ENCODE measurements at places on chromosomes 5 and 9.

DNA sequence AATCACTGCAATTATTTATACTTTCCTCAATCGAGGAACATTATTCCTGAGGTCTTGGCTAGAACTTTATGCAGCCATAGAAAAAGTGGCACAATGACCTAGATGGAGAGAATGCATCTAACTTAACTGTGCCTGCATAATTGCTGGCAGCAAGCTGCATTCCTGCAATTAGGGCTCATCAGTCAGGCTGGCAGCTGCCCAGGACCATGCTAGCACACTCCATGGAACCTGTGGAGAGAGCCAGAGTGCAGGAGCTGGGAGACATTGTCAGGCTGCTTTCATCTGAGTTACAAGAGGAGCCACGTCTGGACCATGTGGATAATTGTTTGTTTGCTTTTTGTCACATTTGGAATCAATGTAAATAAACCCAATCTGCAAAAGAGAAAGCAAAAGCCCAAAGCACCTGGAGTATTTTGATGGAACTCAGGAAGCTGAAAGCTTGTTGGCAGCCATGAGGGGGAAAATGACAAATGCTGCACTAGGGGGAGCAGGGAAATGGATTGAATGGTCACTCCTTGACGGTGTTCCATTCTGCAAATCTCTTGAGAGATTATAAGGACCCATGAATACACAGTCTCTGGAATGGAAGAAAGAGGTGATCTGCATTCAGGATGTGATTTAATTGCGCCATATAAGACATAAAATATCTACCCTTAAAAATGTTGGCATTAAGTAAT lies 839.9 kb downstream of the MAT2B start:
- DNase-seq, result no peak

DNA sequence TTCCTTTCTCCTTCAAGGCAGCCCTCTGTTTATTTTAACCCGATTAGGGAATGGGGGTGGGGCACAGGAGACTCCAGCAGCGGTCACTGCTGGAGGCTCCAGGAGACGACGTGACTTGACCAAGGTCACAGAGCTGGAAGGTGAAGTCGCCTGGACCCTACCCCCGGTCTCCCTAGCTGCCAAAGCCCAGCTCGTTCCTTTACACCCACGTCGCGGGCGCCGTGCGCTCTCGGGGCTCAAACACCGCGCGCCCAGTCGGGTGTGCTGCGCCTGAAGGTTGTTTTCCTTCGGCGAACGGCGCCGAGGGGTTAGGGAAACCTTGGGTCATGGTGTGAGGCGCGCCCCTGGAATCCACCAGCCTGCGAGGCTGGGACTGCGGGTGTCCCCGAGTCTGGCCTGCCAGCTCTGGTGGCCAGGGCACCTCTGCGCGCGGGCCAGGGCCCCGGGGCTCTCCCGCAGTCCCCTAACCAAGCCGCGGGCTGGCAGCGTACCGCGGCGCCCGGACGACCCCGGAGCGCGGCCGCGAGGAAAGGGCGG lies 747 bp upstream of the UNC5A start:
- DNase-seq, result no peak

DNA sequence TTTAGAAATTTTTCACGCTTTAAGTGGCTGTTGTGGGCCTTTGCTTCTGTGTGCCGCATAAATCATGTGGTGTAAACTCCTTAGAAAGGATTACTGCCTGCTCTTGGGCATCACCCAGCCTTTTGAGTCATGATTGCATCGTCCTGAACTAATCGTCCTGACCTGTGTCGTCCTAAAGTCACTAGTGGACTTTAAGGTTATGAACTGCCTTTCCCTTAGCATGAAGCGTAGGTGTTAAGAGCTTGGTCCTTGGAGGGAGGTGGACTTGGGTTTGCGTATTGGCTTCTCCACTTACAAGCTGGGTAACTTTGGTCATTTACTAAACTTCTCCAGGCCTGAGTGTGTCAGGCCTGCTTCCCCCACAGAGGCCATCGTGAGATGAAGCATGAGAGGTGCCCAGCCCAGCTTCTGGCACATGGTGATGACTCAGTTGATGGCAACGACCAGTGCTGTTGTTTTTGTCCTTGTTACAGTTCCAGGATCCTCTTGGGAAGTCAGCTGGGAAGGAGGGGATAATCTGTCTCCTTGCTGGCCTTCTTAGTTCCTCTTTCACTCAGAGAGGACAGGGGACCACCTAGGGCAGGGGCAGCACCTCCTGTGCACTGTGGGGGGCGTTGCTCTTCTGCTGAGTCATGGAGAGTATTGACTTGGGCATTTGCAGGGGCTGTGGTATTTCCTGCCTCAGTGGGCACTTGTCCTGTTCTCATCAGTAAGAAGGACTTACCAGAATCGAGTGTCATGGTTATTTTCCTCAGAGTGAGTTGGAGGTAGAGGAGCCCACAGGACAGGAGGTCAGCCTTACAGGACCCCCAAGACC lies 54.2 kb upstream of the NCS1 start:
- DNase-seq, result no peak

DNA sequence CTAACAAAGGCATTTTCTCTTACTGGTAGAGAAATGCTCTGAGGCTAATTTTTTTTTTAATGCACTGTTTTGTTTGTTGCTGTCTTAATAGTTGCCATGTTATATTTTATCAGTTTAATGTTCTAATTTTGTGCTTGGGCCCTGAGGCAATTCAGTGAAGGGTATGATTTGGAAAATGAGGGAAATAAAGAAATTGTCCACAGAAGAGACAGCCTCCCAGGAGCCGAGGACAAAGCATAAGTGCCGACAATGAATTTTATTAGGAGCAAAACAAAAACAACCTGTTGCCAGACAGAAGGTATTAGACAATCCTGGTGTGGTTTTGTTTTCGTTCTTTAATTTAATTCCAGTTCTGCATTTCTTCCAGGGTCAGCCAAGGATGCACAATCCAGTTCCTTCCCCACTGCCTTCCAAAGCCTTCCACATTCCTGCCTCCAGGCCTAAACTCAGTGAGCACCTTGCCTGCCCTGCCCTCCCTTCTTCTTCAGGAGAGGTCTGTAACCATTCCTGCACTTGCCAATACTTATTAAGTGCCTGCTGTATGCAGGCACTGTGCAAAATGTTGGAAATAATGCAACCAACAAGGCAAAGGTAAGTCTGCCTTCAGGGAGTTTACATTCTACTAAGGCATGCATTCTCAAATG lies 4.3 kb upstream of the TCOF1 start:
- no peak for DNase-seq

- DNase-seq, result no peak
These were observed 133.1 kb downstream of the DENND1A start for GRCh38 chr9:123796618-123797484.

DNA sequence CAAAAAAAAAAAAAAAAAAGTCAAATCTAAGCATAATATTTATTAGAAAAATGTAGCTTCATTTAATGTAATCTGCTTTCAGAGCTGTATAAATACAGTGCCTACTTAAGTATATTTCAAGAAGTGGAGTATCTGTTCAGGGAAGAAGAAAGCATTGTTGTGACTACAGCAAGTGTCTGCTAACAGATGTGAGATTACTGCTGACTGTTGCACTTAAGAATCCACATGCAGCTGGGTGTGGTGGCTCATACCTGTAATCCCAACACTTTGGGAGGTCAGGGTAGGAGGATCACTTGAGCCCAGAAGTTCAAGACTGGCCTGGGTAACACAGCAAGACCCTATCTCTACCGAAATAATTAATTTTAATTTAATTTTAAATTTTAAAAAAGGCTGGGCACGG lies 19.0 kb downstream of the KDM3B start:
- DNase-seq, result no peak

DNA sequence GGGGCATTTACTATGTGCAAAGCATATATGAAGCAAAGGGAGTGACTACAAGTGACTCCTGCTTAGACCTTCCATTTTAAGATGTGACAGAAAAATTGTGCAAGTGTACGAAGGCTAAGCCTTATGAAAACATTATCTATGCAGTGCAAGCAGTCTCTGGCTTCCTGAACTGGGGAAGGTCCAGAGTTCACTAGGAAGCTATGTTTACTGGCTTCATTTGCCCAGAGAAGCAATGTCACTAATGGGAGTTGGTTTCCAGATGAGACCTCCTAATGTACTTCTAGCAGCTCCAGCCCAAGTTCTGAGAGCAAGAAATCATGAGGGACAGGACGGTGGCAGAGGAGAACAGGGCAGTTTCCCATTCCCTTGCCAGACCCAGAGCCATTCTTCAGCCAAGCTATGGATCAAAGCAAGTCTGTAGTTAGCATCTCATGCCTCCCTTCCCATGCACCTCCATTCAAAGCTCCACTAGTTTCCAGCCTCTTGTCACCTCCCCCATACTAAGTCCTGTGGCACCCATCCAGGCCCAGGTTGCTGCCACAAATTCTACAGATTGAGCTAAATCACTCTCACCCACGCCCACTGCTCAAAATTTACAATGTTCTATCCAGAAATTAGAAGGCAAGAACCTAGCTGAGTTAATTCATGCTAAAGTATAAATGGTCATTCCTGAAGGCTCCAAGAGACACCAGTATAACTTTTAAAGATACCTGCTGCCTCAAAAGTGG lies 21.8 kb downstream of the MCTP1 start:
- no peak for DNase-seq

DNA sequence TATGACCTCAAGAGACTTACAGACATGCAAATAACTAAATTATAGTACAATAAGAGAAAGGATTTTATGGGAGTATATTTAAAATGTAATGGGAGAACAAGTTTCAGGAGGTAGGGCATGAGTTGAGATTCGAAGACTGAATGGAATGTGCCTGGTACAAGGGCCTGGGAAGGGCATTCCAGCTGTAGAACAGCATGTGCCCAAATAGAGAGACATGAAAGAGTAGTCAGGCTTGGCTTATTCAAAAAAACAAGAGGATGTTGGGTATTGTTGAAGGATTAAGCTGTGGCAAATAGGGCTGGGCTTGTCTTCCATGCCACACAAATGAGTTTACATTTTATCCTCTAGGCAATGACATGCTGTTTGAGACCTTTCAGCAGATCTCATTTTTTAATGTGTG lies 86.9 kb downstream of the FOCAD start:
- no peak for DNase-seq

DNA sequence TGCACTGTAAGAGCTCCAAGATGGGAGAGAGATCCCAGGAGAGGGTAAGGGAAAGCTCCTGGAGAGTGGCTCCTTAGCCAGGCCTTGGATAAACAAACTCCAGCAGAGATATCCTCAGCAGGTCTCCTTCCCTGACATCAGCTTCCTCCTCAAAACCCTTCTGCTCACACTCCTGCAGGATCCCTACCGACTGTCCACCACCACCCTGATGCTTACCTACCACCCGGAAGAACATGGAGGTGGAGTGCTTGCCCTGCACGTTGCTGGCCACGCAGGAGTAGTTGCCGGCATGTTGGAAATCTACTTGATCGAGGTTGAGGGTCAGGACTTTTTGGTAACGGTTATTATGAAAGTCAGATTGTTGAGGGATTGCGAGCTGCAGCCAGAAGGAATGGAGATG lies 9.3 kb downstream of the CSF1R start:
- DNase-seq, result no peak

DNA sequence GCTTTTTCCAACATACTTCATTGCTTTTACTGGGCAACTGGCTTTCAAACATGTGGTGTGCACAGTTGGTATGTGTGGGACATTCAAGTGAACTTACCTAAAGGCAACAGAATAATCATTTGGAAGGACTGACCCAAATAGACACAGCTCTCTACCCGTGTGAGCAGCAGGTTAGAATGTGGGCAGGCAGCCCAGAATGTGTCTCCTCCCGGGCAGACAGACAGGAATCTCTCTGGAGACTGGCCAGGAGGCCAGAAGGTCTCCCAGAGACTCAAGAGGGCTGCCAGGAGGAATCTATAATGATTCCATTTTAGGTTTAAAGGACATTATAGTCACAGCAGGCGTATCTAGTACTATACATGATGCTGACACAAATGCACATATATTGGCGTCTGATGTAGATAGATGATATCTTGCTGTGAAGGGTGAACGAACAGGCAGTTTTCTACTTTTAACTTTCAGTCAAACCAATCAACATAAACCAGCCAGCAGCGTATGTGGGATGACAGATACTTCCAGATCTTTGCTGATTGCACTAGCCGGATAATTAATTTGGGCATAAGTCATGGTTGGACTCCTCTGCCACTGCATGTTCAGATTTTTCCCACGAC lies 297.4 kb upstream of the ZNF608 start:
- DNase-seq, result no peak

DNA sequence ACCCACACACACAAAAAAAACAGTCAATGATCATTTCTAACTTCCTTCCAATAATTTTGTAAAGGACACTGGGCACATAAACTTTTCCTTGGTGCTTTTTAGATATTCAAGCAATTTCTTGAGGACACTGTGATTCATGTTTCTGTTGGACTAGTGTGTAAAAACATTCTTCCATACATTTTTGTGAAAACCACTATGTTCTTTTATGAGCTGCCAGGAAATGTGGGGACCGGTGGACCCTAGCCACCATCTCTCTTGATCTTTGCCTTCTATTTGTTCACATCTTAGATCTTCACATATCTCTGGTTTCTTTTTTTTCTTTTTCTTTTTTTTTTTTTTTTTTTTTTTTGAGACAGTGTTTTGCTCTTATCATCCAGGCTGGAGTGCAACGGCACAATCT lies 287.4 kb downstream of the GLIS3 start:
- no peak for DNase-seq

DNA sequence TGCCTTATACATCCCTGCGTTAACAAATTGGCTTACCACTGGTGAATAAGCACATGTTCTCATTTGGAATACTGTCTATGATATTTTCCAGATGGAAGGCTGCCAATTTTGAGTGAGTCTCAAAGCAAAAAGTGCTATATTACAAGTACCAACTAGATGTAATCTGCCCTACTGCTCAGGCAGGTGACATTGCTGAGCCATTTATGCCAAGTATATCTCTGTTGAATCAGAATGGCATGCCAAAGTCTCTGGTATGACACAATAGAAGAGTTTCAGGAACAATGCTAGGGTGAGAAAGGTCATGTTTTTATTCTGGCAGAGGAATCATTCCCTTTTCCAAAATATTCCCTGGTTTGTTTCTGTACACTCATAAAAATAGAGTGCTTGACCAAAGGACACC lies 356.5 kb downstream of the CDH9 start:
- DNase-seq, result no peak

DNA sequence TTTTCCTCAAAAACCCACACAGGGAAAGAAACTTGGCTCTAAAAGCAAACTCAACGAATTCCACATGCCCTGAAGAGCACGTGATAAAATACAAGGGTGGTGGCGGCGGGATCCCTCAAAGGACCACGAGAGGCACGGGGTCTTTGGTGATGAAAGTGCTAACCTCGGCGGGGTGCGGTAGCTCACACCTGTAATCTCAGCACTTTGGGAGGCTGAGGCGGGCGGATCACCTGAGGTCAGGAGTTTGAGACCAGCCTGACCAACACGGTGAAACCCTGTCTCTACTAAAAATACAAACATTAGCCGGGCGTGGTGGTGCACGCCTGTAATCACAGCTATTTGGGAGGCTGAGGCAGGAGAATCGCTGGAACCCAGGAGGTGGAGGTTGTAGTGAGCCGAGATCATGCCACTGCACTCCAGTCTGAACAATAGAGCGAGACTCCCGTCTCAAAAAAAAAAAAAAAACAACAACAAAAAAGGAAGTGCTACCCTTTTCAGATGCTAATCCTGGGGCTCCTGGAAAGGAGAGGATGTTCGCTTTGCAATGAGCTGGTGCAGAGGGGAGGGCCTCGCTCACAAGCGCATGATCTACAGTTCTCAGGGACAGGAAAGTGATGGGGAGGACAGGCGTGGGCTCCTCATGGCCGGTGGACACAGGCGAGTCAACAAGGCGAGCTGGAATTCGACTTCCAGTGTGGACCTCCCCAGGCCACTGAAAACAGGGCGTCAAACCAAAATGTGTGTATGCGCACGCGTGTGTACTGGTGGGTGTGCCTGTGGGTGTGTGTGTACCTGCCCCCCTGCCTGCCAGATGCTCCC lies 54.1 kb downstream of the USP20 start:
- no peak for DNase-seq

- no peak for DNase-seq
These were observed 566.1 kb downstream of the ZNF608 start for GRCh38 chr5:124180299-124180874.

All from activated CD4-positive, alpha-beta T cell treated with anti-CD3 and anti-CD28 coated beads, Interleukin-2, amount 50 U/mL, for 24 hours (primary cell).